Non-pigmented ciliary epithelial cell (primary cell): ENCODE measurements at places on chromosomes 16 and 17.

DNA sequence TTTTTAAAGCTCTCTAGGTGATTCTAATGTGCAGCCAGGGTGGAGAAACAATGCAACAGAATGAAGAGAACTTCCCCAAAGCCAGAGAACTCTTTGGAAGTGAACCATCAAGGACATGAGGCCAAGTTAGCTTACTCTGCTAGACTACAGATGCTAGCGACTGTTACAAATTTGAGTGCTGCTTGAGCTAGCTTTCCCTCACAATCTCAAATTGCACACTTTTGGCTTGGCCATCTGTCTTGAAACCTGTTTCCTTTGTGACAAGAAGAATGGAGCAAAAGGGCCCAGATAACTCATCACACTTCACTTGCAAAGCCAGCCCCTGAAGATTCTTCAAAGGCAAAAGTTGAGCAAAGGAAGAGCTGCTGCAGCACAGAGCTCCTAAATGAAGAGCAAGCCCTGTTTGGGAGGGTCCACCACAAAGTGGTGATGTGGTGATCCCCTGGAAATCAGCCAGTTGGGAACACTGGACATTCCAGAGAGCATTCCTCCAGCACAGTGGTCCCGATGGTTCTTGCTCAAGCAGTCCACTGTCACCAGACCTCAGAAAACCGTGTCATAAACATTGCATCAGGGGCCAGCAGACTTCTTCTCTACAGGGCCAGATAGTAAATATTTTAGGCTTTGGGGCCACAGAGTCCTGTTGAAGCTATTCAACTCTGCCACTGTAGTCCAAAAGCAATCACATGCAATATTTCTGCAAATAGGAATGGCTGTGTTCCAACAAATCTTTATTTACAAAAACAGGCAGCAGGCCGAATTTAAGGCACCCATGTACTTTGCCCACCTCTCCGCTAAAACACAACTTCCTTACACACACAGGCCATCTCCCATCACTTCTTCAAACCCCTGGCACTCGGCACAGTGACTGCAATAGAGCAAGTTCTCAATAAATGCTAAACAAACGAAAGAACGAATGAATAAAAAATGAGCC lies 21.2 kb downstream of the SLC39A11 start:
- no peak for DNase-seq

DNA sequence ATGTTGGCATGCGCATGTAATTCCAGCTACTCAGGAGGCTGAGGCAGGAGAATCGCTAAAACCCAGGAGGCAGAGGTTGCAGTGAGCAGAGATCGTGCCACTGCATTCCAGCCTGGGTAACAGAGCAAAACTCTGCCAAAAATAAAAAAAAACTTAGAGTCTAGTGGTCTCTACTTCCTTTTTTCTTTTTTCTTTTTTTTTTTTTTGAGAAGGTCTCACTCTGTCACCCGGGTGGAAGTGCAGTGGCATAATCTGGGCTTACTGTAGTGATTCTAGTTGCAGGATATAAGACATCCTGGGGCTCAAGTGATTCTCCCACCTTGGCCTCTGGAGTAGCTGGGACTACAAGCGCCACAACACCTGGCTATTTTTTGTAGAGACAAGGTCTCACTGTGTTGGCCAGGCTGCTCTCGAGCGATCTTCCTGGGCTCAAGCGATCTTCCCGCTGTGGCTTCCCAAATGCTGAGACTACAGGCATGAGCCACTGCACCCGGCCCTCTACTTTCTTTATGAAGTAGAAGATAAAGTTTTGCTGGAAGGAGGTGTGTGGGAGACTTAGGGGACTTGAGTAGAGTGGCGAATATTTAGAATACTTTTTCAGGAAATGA lies 47.9 kb upstream of the TAOK1 start:
- no peak for DNase-seq

DNA sequence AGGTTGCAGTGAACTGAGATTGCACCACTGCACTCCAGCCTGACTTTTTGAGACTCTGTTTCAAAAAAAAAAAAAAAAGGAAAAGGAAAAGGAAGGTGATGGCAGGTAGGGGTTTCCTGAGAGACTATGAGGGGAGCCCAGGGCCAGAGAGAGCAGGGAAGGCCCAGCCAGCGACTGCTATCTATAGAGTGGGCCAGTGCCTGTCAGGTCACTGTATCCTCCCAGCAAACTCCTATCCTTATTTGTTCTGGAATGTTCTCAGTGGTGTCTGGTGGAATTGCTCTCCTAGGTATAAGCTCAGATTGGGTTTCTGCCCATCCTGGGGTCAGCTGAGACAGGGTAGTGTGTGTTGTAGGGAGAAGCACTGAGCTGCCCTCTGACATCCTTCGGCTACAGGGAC lies 14.9 kb upstream of the TMEM11 start:
- DNase-seq: no peak

- DNase-seq: no peak
These were observed 189.5 kb downstream of the ABCC12 start for GRCh38 chr16:47966325-47966724.

DNA sequence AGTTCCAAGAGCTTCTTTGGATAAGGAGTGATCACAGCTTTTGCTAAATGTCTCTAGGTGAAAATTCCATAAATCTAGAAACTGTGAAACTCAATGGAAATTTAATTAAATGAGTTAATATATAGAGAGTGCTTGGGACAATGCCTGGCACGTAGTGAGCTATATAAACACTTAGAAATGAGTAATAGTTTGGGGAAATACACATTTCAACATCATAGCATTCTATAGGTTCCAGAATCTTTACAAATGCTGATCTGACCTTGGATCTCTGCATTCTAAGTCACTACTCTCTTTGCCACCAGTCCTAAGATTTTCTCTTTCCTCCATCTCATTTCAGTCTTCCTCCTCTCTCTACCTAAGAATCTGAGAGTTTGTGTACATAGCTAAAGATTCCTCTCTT lies 175.6 kb downstream of the SOX9 start:
- DNase-seq: no peak

- no peak for DNase-seq
These were observed 17.0 kb downstream of the ACSF3 start for GRCh38 chr16:89110641-89111040.
